ENCODE measurements at places on chromosomes 1 and 21.

GRCh38 chr1:36223381-36223995 lies 755 bp upstream of the THRAP3 start:
- peak; percentile 65 for DNase-seq

GRCh38 chr21:44869781-44870747 lies 3.4 kb downstream of the PTTG1IP start:
- DNase-seq: peak; percentile 96

GRCh38 chr1:235296729-235297128 lies 31.2 kb downstream of the ARID4B start:
- no peak for DNase-seq

DNA sequence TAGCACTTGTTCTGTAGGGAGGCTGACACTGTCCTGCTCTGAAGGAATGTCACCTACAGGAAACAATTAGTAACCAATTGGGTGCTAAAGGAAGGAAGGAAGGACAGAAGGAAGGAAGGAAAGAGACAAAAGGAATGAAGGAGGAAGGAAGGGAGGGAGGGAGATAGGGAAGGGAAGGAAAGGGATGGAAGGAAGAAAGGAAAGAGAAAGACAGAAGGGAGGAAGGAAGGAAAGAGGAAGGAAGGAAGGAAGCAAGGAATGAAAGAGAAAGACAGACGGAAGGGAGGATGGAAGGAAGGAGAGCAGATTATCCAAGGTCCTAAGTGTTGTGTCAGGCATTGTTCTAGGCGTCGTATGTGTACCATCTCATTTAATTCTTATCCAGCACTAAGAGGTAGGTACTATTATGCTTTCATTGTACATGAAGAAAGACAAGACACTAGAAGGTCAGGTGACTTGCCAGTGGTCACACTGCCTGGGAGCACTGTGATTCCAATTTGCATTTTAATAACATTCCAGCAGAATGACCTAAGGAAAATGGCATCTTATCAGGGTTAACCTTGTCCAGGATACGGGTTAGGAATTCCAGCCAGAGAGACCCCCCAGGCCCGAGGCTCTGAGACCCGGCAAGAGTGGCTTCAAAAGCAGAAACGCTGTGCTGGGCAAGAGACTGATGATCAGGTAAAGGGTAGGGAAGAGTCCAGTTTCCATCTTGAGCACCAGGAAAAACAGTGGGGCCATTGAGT lies 29.6 kb downstream of the CLIC6 start:
- no peak for DNase-seq

All from astrocyte (in vitro differentiated cells and primary cell).